ENCODE measurements at places on chromosomes 12 and 14.

GRCh38 chr12:113978080-113978479 lies 12.0 kb upstream of the RBM19 start:
- ATAC-seq: no peak

- no peak for ATAC-seq
Observed at GRCh38 chr14:49049711-49050110, 536.5 kb downstream of the RPS29 start.

GRCh38 chr14:77458249-77458950 lies 507 bp downstream of the AHSA1 start:
- ATAC-seq: peak; percentile 28

GRCh38 chr14:96902004-96902403 lies 104.8 kb downstream of the VRK1 start:
- no peak for ATAC-seq

DNA sequence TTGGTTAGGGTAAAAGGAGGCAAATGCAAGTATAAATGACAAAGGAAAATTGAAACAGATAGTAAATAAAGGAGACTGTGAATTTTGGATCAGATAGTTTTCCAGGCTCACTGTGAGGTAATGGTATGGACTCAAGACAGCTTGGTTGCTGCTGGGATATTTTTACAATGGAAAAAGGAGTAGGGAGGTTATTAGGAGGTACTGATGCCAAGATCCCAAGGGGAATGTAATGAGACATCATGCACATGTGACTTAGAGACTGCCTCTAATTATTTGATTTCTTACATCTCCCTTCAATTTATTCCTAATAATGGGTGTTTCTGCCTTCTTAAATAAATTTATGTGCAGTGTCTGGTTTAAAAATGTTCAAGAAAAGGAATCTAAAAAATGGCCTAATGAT lies 56.9 kb downstream of the TAOK3 start:
- 0 out of 3 replicates have a peak, but pooled peaks have one; percentile 41 for ATAC-seq

DNA sequence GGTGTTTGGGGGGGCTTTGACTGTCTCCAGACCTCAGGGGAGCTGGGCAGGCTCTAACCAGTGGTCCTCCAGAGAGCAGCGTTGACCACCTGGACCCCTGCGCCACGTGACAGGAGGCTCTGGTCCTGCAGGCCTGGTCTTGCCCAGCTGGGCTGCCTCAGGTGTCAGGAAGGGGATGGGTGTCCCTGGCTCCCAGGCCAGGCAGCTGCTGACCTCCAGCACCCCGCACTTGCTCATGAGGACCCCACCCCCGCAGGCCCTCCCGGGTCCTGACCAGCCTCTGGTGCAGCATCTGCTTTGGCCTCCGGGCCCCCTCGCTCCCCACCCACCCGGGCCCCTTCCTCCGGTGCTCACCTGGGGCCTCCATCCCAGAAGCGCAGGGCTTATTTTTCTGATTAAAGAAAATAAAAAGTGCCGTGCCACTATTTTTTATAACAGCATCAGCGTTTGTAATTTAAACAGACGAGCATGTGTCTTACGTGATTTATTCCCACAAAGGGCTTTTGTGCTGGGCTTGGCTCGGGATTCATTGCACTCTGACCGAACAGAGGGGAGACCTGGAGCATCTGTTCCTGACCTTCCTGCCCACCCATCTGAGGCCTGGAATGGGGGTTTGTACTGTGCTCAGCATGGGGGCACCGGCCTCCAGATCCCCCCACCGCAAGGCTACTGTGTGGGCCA lies 21.7 kb downstream of the FBRSL1 start:
- ATAC-seq: no peak

DNA sequence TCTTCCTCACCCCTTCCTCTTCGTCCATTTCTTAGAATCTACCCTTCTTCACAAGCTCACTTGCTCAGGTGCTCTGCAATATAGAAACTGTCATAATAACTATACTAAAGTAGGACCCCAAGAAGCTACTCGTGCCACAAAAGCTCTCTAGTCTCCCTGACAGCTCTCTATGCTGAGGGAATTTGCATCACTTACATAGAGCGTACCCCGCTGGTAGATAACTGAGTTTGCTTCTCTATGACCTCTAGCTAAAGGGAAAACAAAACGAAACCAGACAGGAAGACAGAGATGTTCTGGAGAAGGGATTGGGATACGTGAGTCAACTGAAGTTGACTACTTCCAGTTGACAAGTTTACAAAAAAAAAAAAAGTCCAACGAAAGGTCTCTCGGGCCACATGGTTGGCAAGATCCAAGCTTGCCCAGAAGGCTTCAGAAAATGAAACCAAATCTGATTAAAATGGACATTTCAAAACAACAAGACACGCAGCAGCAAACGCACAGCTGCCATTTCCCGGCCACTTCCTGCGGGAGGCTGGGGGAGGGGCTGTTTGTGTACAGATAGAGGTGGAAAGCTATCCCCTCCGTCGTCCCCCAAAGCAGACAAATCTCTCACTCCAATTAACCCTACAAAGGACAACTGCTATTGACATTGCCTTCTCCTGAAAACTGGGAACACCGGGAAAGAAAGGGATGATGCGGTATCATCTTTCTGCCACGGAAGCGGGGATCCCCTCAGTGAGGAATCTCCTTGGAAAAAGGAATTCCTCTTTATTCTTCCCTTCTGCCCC lies 1.3 kb downstream of the BAZ2A start:
- ATAC-seq: peak; percentile 42

- ATAC-seq: no peak
Observed at GRCh38 chr14:54786838-54787237, 115.8 kb downstream of the GCH1 start.

DNA sequence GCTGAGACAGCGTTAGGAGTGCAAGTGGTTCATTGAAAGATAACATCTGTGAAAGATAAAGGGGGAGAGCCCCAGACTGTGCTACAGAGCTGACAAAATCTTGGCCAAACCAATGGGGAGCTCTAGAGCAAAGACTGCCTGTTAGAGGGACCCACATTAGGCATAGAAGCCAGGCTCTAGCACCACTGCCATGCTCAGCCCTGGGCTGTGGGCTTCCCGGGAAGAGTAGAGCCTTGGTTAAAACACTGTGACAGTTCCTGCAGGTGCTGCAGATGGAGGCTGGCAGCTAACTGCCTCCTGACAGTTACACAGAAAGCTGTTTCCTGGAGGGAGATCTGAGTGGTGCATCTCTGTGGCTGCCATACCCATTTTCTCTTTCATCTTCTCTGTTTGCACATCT lies 23.0 kb downstream of the TSHR start:
- no peak for ATAC-seq

GRCh38 chr14:85978582-85979250 lies 448.8 kb downstream of the FLRT2 start:
- no peak for ATAC-seq
